Tibial nerve (tissue), 4 donors: ENCODE measurements at places on chromosomes 11 and 22.

- peaks cover 19% of the 10 kb centered on the region for H3K4me1 ChIP-seq
- DNase-seq, result no peak
These were observed 9.1 kb upstream of the FLI1 start for GRCh38 chr11:128684549-128685401.

DNA sequence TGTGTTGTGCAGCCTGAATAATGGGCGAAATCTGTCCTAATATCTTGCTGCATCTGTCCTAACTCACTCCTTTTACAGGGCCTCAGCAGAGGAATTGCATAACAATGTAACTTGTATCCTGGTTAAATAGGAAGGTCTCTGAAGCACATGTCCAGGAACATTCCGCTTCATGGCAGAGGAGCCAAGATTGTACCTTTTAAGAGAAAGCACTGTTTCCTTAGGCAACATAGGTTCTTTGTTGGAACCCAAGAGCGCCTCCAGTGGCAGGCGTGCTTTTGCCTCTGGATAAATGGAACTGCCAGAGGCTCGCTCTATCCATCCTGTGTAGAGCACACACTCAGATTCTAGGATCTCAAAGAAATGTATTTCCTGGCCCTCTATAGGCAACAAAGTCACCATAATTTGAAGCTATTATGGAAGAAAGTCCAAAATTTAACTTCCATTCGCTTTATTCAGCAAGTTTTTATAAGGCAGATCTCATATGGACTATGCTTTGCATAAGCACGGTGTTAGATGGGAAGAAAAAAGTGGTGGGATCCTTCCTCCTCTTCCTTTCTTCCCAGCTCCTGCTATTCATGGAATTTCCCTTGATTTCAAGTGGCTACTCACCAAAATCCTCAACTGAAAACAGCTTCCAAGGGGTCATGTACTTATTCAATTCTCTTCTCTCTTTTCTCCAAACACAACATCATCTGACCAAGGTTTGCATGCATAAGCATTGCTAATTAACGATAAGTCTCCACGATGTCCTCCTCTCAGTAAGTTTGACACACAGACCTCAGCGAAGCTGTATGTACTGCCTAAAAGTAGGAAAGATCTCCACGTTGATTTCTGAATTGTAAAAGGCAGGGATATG is at the start of gene BLID:
Gene BLID, minus strand, starts transcription at position 692 of the 856 bp plus-strand sequence. Its CDS starts 293 bp downstream, at position 399.
- H3K36me3 ChIP-seq, result no peaks in the 10 kb centered on the region
- no peaks in the 10 kb centered on the region for H3K27me3 ChIP-seq
- H3K27ac ChIP-seq, result no peak within 1 kb of the TSS
- H3K4me1 ChIP-seq, result no peaks in the 10 kb centered on the region
- no peak within 1 kb of the TSS for H3K4me3 ChIP-seq
- DNase-seq, result peak; percentile 64

DNA sequence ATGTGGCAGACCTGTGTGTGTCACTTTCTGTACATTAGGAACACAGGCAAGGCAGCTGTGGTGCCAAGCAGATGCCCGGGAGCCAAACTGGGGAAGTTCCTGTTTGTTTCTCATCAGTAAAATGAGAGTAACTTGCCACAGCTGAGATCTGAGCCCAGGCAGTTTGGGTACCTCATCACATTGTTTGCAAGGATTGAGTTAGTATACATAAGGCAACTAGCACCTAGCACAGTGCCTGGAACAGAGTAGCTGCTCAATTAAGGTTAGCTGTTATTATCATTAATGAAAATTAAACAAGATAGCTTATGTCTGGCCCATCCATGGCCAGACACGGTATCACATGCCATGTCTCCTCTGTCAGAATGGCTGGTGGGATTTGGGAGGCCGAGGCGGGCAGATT is 7.8 kb downstream of the SOX10 start:
- no peaks in the 10 kb centered on the region for H3K27me3 ChIP-seq
- peaks cover 53% of the 10 kb centered on the region for H3K4me1 ChIP-seq
- H3K4me3 ChIP-seq, result peak overlapping the region; percentile 70
- H3K27ac ChIP-seq, result peak overlapping the region; percentile 18

DNA sequence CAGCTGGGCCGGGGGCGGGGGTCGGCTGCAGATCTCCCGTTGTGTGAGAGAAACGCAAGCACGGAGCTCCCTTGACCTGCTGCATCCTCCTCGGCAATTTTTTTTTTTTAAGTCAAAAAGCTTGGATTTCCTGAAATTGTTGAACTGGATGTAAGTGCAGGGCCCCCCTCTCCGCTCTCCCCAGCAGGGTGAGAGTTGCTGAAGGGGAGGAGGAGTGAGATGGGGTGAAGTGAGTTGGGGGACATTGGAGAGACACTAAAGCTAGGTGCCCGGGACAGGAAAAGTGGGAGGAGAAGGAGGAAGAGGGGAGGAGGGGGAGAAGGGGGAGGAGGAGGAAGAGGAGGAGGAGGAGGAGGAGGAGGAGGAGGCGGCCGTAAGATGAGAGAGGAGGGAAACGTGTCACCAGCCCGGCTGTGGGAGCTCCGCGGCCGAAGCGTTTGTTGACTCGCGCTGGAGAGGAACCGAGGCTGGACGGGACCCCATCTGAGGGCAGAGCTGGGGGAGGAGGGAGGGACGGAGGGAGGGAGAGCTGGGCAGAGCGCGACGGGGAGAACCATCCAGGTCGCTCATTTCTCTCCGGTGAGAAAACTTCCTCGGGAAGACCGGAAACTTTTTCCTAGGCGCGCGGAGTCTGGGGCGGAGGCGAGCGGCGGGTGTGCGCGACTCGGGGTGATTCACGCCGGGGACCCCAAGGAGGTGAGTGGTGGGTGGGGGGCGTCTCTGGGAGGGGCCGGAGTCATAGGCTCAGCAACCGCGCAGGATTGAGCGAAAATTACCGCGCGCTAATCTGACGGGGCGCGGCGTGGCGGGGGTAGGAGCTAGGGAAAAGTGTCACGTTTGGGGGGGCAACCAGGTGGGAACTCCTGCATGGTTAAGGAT is 80.2 kb downstream of the PRR5L start:
- H3K27me3 ChIP-seq, result no peaks in the 10 kb centered on the region
- no peaks in the 10 kb centered on the region for H3K4me1 ChIP-seq
- DNase-seq, result no peak
- H3K27ac ChIP-seq, result peak overlapping the region; percentile 9
- H3K36me3 ChIP-seq, result no peaks in the 10 kb centered on the region
- peak overlapping the region; percentile 43 for H3K4me3 ChIP-seq

DNA sequence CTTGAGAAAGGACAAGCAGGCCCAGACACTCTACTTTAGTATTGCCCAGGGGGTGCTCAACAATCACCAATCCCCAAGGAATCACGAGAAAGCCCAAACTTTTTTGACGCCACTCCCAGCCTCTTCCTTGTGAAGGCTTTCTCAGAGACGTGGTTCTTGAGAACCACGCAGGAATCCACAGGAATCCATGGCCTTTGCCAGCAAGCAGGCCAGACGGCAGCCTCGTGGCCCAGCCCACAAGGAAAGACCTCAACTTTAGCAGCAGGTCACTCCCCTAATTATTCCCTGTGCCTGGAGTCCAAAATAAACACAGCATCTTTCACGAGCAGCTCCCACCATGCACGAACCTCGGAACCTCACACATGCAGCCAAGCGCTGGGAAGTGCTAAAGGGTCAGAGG is 104.2 kb downstream of the WT1 start:
- H3K36me3 ChIP-seq, result no peaks in the 10 kb centered on the region
- H3K27me3 ChIP-seq, result no peaks in the 10 kb centered on the region
- DNase-seq, result no peak

GRCh38 chr11:91625495-91625894 is 599.1 kb upstream of the FAT3 start:
- no peak overlapping the region for H3K4me3 ChIP-seq
- H3K27ac ChIP-seq, result no peak overlapping the region
- no peaks in the 10 kb centered on the region for H3K27me3 ChIP-seq
- no peak for DNase-seq
- H3K4me1 ChIP-seq, result no peaks in the 10 kb centered on the region
- no peaks in the 10 kb centered on the region for H3K36me3 ChIP-seq

GRCh38 chr11:124344346-124344745 is 24.3 kb upstream of the OR8D2 start:
- H3K36me3 ChIP-seq, result no peaks in the 10 kb centered on the region
- H3K4me3 ChIP-seq, result no peak overlapping the region
- no peak overlapping the region for H3K27ac ChIP-seq
- H3K4me1 ChIP-seq, result no peaks in the 10 kb centered on the region
- H3K27me3 ChIP-seq, result no peaks in the 10 kb centered on the region

GRCh38 chr11:66316849-66317251 is at the start of gene CD248:
Gene CD248 (minus strand): TSS chr11:66317044. CDS start chr11:66317027, 17 bp downstream.
- peak; percentile 58 for DNase-seq
- H3K27me3 ChIP-seq, result peaks cover 5% of the 10 kb centered on the region
- peak within 1 kb of the TSS; percentile 57 for H3K4me3 ChIP-seq
- H3K4me1 ChIP-seq, result no peaks in the 10 kb centered on the region
- no peaks in the 10 kb centered on the region for H3K36me3 ChIP-seq
- H3K27ac ChIP-seq, result peak within 1 kb of the TSS; percentile 89

- H3K4me1 ChIP-seq, result peaks cover 3% of the 10 kb centered on the region
- DNase-seq, result no peak
- H3K27ac ChIP-seq, result no peak overlapping the region
- H3K36me3 ChIP-seq, result peaks cover 27% of the 10 kb centered on the region
- no peaks in the 10 kb centered on the region for H3K27me3 ChIP-seq
These were observed 24.2 kb upstream of the L3MBTL2 start for GRCh38 chr22:41180926-41181325.

- DNase-seq, result no peak
- peak overlapping the region; percentile 95 for H3K27ac ChIP-seq
These were observed 480 bp upstream of the SMARCB1 start for GRCh38 chr22:23786261-23786710.

- H3K27me3 ChIP-seq, result no peaks in the 10 kb centered on the region
- H3K27ac ChIP-seq, result peak overlapping the region; percentile 93
- DNase-seq, result no peak
- peaks cover 5% of the 10 kb centered on the region for H3K36me3 ChIP-seq
- H3K4me1 ChIP-seq, result no peaks in the 10 kb centered on the region
These were observed 13.8 kb downstream of the PLXNB2 start for GRCh38 chr22:50293441-50294318.
